ENCODE measurements at places on chromosomes 4 and X. TPM values are rescaled to one million over a fixed set of nuclear protein-coding genes. Genes with fewer than 3 reads are reported as not detected.

Gene KLHL34
- total RNA-seq, result 12.3 TPM

DNA sequence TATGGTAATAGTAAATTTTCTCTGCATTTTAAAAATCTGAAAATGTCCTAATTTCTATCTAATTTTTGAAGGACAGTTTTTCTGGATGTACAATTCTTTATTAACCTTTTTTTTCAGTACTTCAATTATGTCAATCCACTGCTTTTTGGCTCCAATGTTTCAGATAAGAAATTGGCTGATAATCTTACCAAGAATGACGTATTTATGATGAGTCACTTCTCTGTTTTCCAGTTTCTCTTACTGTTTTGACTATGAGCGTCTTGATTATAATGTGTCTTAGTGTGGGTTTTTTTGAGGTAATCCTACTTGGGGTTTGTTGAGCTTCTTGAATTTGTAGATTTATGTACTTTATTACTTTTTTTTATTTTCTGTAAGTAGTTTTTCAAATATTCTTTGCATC lies 47.2 kb downstream of the UGT2B11 start:
- H3K4me3 ChIP-seq, result no peak overlapping the region
- no peak for DNase-seq
- H3K4me1 ChIP-seq, result no peaks in the 10 kb centered on the region
- no peak overlapping the region for H3K27ac ChIP-seq

Gene VCX2
- not detected for total RNA-seq

- H3K27me3 ChIP-seq, result no peaks in the 10 kb centered on the region
- H3K4me3 ChIP-seq, result no peak overlapping the region
- no peaks in the 10 kb centered on the region for H3K4me1 ChIP-seq
- no peak for DNase-seq
Observed at GRCh38 chr4:156237231-156237630, 283.6 kb upstream of the CTSO start.

DNA sequence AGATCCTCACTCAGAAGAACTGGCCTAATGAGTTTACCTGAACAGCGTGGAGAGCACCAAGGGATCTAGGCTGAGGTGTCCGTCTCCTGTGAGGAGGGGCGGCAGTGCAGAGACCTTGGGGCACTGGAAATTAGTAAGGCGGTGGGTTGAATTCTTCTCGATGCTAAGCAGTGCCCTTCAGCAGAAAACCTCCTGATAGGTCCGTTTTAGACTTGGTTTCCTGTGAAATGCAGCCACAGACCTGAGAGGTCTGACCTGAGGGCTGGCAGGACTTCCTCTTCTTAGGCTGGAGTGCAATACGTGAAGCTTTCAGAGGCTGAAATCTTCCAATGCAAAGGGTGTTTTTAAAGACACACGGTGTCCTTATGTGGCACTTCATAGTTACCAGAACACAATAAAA lies at the start of gene CLNK:
TSS of gene CLNK (minus strand) at position 138 of the 400 bp plus-strand sequence. CDS start 16,899 bp downstream, outside the sequence.
- H3K4me1 ChIP-seq, result no peaks in the 10 kb centered on the region
- H3K27me3 ChIP-seq, result no peaks in the 10 kb centered on the region
- DNase-seq, result no peak
- no peaks in the 10 kb centered on the region for H3K36me3 ChIP-seq

DNA sequence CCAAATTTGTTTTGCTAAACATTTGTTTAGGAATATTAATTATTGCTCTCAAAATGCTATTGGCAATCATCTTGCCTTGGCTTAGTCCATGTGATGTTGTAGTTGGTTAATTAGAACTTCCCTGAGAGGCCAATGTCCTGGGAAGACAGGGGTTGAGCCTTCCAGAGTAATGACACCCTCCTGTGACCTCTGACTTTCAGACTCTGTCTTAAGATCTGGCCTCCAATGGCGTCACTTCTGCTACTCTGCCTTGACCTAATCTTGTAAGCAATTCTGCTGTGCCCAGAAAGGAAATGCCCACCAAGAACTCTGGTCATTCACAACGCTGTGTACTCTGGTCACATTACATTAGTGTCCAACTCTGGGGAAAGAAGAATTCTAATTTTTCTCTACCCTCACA lies 111.9 kb downstream of the SH3RF1 start:
- H3K4me3 ChIP-seq, result no peak overlapping the region
- H3K36me3 ChIP-seq, result no peaks in the 10 kb centered on the region
- no peaks in the 10 kb centered on the region for H3K4me1 ChIP-seq
- no peak for DNase-seq
- H3K27ac ChIP-seq, result no peak overlapping the region

DNA sequence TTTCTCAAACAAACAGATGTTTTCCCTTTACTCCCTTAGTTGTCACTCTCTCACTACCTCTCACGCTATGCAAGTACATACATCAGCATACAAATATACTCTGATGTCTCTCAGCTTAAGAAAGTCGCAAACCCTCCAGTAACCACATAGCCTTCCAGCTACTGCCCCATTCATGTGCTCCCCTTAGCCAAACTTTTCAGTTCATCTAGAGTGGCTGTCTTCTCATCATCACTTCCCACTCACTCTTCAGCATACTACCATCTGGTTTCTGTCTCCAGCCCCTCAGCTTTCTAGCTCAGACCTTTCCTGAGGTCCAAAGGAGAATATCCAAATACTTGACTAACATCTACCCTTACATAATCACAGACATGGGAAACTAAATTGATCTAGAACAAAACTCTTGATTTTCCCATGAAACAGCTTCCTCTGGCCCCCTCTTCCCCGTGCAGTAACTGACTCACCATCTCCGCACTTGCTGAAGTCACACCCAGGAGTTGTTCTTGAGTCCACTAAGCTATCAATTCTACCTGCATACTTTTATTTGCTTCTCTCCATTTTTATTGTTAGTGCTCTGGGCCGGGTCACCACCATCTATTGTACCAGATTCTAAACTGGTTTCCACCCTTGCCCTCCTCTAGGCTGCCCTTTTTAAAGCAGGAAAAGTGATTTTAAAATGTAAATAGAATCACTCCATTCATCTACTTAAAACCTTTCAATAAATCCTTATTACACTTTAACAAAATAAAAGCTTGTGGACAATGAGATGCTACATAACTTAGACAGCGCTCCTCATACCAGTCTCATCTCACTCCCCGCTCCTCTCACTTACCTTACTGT lies 57.2 kb downstream of the CASP6 start:
- H3K36me3 ChIP-seq, result no peaks in the 10 kb centered on the region
- H3K4me3 ChIP-seq, result no peak overlapping the region
- DNase-seq, result no peak
- H3K27ac ChIP-seq, result no peak overlapping the region
- no peaks in the 10 kb centered on the region for H3K27me3 ChIP-seq
- H3K4me1 ChIP-seq, result no peaks in the 10 kb centered on the region

Gene CWH43
- not detected for total RNA-seq

DNA sequence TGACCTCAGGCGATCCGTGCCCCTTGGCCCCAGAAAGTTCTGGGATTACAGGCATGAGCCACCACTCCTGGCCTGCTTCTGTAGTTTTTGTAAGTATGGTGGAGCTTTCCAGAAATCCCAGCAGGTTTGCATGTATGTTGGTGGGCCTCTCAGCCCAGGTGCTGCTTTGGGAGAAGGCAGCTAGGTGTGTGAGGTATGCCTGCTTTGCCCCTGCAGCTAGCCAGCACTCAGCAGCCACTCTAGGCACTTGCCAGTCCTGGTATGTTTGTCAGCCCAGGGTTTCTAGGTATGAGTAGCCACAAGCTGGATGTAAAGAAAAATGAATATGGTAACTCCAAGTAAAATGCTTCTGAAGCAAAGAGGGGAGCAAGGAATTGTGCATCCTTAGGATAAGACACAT lies 8.9 kb downstream of the SNX25 start:
- no peak overlapping the region for H3K4me3 ChIP-seq
- no peaks in the 10 kb centered on the region for H3K36me3 ChIP-seq
- H3K27me3 ChIP-seq, result no peaks in the 10 kb centered on the region
- DNase-seq, result no peak
- peaks cover 12% of the 10 kb centered on the region for H3K4me1 ChIP-seq

GRCh38 chrX:139058831-139059495 lies 347.4 kb upstream of the FGF13 start:
- no peaks in the 10 kb centered on the region for H3K36me3 ChIP-seq
- peaks cover 6% of the 10 kb centered on the region for H3K27me3 ChIP-seq
- no peak overlapping the region for H3K27ac ChIP-seq

Gene MEPE
- total RNA-seq, result not detected

DNA sequence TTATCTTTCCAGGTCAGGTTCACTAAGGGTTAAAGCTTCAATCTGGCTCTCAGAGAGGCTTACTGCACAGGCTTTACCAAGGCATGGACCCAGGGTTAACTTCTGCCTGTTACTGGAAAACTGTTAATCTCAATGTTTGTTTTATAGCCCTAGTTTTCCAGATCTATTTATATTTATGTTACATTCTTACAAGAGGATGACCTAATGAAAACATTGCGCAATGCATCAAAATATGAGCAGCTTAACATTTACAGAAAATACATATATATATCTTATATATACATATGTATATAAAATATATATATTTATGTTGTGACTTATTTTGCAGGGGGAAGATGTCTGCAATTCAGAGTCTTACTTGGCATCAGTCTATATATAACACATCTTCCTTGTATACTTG lies 112.3 kb downstream of the PCDH19 start:
- no peak overlapping the region for H3K4me3 ChIP-seq
- H3K27ac ChIP-seq, result no peak overlapping the region
- no peaks in the 10 kb centered on the region for H3K4me1 ChIP-seq
- H3K36me3 ChIP-seq, result no peaks in the 10 kb centered on the region
- no peak for DNase-seq

- H3K36me3 ChIP-seq, result no peaks in the 10 kb centered on the region
- no peak overlapping the region for H3K4me3 ChIP-seq
- no peak for DNase-seq
- H3K27me3 ChIP-seq, result no peaks in the 10 kb centered on the region
Observed at GRCh38 chrX:16212024-16212423, 44.7 kb downstream of the MAGEB17 start.

Gene TBL1X
- 9.7 TPM for total RNA-seq

GRCh38 chr4:82975792-82976191 lies 34.8 kb downstream of the LIN54 start:
- H3K4me3 ChIP-seq, result no peak overlapping the region
- H3K4me1 ChIP-seq, result no peaks in the 10 kb centered on the region
- H3K27ac ChIP-seq, result no peak overlapping the region
- H3K36me3 ChIP-seq, result peaks cover 32% of the 10 kb centered on the region
- no peak for DNase-seq
- H3K27me3 ChIP-seq, result no peaks in the 10 kb centered on the region

Gene RIBC1
- 1.0 TPM for total RNA-seq

Gene ASIC5
- total RNA-seq, result not detected

- H3K4me1 ChIP-seq, result no peaks in the 10 kb centered on the region
- no peak overlapping the region for H3K27ac ChIP-seq
- H3K27me3 ChIP-seq, result no peaks in the 10 kb centered on the region
- H3K36me3 ChIP-seq, result no peaks in the 10 kb centered on the region
Observed at GRCh38 chr4:167428156-167428555, 193.9 kb upstream of the SPOCK3 start.

DNA sequence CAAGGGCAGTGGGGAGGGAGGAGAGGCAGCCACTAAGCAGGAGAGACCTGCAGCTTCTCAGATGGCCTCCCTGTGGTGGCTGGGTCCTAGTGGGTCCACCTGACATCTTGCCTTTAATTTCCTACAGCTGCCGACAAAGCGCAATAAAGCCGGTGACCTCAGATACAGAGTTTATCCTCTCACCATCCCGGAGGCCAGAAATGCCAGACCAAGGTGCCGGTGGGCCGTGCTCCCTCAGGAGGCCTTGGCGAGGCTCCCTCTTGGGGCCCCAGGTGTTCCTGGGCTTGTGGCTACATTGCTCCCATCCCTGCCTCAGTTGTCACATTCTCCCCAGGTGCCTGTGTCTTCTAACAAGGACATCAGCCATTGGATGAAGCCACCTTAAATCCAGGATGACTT lies 103.0 kb downstream of the ADRA2C start:
- no peak for DNase-seq
- H3K36me3 ChIP-seq, result no peaks in the 10 kb centered on the region
- no peak overlapping the region for H3K27ac ChIP-seq
- H3K4me1 ChIP-seq, result no peaks in the 10 kb centered on the region
- peaks cover 34% of the 10 kb centered on the region for H3K27me3 ChIP-seq

Gene CXCL8
- 3.0 TPM for total RNA-seq

Gene DIAPH2
- 18.8 TPM for total RNA-seq

GRCh38 chrX:78693536-78693935 lies 34.4 kb upstream of the RTL3 start:
- no peak overlapping the region for H3K4me3 ChIP-seq
- no peak overlapping the region for H3K27ac ChIP-seq
- no peaks in the 10 kb centered on the region for H3K27me3 ChIP-seq
- no peaks in the 10 kb centered on the region for H3K36me3 ChIP-seq

Gene LRP2BP
- total RNA-seq, result 1.1 TPM

DNA sequence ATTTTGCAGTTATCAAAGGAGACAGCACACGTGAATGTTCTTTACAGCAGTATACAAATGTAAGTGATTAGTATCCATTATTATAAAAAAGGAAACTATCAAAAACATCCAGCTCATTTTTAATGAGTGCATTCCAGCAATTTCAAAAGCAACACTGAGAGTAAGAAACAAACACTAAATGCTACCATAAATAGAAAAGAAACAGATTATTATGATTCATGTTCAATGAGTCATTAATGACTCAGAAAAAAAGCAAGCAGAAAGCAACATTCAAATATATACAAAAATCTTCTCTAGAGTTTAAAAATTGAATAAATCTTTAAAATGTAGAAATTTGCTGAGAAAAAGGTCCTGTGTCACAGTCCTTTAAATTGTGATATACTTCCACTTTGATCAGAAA lies 346.5 kb upstream of the FMR1 start:
- DNase-seq, result no peak
- H3K36me3 ChIP-seq, result no peaks in the 10 kb centered on the region
- H3K4me3 ChIP-seq, result no peak overlapping the region
- no peak overlapping the region for H3K27ac ChIP-seq
- H3K4me1 ChIP-seq, result no peaks in the 10 kb centered on the region

- H3K4me1 ChIP-seq, result no peaks in the 10 kb centered on the region
- DNase-seq, result no peak
- H3K36me3 ChIP-seq, result no peaks in the 10 kb centered on the region
- no peak overlapping the region for H3K4me3 ChIP-seq
Observed at GRCh38 chr4:90292438-90292837, 165.2 kb downstream of the CCSER1 start.

Gene NPY2R
- total RNA-seq, result not detected

GRCh38 chrX:73877687-73878086 lies 314.7 kb downstream of the CHIC1 start:
- no peak overlapping the region for H3K4me3 ChIP-seq
- H3K27me3 ChIP-seq, result no peaks in the 10 kb centered on the region

DNA sequence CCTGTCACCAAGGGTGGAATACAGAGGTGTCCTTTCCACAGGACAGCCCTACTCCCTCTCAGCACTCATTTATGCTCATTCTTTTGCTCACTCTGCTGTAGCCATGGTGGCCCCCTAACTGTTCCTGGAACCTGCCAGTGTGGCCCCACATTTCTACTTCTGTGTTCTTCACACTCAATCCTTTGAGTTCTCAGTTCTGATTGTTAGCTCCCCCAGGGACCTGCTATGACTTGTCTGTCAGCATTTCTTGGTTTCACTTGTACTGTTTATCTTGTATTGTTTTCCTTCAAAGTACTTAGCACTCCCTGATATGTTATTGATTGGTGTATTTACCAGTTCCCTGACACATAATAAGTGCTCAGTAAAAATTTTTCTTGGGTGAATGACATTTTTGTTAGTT lies 14.9 kb downstream of the VBP1 start:
- no peak overlapping the region for H3K4me3 ChIP-seq
- H3K36me3 ChIP-seq, result no peaks in the 10 kb centered on the region
- no peak overlapping the region for H3K27ac ChIP-seq
- no peaks in the 10 kb centered on the region for H3K27me3 ChIP-seq
- DNase-seq, result no peak

Measured in heart left ventricle (tissue), 16 donors.